Lower lobe of right lung (tissue), 2 donors: ENCODE measurements at places on chromosomes 11 and 22. TPM values are rescaled to one million over a fixed set of nuclear protein-coding genes. Genes with fewer than 3 reads are reported as not detected.
A peak's percentile ranks its signal among the peaks of the same experiment; 100 is the strongest.

DNA sequence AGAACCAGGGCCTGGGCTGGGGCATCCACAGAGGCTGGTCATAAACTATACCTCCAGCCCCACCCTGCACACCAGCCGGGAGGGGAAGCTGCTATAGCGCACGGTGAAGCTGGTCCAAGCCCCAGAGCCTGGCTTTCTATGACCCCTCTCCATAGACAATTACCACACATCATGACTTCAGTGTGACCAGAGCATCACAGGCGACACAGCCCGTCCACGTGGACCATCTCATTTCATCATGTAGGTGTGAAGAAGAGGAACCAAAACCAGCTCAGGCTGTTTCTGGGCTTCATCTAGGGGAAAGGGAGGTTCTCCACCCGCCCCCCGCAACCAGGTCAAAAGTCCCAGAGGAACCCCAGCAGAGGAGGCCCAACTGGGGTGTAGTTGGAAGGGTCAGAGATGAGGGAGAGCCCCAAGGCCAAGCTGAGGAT lies 3.0 kb downstream of the CXCR5 start:
- DNase-seq: no peak

DNA sequence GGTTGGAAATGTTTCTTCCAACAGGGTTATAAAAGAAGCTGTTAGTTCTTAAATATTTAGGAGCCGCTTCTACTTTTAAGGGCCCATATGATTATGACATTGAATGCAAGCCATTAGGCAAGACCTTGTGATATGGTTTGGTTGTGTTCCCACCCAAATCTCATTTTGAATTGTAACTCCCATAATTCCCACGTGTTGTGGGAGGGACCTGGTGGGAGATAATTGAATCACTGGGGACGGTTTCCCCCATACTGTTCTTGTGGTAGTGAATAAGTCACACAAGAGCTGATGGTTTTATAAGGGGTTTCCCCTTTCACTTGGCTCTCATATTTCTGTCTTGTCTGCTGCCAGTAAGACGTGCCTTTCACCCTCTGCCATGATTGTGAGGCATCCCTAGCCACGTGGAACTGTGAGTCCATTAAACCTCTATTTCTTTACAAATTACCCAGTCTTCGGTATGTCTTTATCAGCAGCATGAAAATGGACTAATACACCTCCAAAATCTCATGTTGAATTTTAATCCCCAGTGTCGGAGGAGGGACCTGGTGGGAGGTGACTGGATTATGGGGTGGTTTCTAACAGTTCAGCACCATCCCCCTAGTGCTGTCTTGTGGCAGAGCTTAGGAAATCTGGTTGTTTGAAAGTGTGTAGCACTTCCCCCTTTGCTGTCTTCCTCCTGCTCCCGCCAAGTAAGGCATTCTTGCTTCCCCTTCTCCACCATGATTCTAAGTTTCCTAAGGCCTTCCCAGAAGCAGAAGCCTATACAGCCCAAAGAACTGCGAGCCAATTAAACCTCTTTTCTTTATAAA lies 4.3 kb downstream of the CD59 start:
- no peak for DNase-seq

DNA sequence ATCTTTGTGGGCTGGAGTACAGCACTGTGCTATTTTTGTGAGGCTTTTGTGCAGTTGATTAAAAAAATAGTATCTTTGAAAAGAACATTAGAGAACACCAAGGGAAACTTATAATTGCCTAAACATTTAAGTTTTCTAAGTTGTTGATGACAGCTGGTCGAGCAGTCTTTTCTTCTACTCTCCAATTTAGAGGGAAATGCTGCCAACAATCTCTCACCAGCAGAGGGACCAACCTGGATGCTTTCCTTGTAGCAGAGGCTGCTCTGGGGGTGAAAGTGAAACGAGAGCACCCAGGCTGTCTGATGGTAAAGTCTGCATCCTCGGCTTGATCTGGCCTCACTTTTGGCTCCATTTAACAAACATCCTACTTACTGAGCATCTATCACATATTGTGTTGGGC lies 1286.5 kb upstream of the TENM4 start:
- DNase-seq: no peak

GRCh38 chr11:93238956-93239355 lies 41.2 kb upstream of the SLC36A4 start:
- DNase-seq: no peak

- DNase-seq: no peak
These were observed 3.7 kb downstream of the TSG101 start for GRCh38 chr11:18523084-18523483.

DNA sequence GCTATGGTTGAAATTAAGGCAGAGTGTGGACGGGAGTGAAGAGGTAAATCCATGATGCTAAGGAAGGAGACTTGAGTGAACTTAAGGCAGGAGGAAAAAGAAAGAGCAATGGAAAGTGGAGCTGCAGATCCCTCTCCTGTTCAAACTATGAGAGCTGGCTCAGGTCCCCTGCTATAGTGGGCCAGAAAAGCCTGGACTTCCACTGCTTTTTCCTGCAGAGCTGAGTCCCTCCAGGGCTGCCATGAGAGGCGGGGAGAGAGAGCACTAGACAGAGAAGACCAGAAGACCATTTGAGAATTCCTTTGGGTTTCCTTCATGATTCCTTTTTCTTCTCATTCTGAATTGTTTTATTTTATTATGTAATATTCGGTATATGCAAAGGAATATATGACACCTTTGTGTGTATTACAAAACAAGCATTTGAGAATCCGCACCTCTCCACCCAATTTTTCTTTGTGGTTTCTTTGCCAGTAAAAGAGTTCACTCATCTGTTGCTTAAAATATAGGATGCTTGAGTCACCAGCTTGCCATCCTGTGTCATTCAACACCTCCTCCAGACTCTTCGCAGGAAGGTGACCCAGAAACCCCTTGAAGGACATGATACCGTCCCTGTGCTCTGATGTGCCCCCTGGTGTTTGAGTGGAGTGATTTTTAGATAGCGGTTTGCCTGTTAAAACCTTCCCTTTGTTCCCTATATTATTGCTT lies 24.4 kb downstream of the SREBF2 start:
- no peak for DNase-seq

- DNase-seq: peak; percentile 55
These were observed 22.9 kb upstream of the A4GALT start for GRCh38 chr22:42743501-42743991.

DNA sequence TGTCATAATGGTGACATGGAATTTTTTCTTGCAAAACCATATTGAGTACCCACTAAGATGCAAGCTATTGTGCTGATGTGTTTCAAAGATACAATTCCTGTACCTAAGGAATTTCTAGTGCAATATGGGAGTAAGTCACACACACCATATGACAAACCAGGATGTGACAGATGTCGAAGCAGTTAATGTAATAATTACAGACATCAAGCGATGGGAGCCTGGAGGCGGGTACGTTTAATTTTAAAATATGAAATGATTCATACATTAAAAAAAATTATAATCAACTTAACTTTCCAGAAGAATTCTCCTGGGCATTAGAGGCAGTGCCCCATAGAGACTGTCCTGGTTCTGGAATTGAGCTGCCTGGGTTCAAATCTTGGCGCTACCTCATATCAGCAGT lies 6.0 kb downstream of the SYCE3 start:
- no peak for DNase-seq

DNA sequence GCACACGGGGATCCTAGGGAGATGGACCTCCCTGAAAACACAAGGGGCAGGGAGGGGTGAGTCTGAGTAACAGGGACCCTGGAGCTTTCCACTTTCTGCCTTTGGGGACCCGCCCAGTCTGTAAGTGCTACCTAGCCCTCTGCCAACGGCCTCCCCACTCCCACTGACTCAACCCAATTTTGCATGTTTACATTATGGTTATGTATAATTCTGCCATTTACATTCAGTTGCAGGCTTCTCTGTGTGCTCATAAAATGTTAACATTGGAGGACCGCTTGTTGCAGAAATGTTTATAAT lies 105.8 kb downstream of the DSCAML1 start:
- DNase-seq: no peak

PPP1CA gene
- 144 TPM for total RNA-seq

ANGPTL5 gene
- 0.71 TPM for total RNA-seq

OR51V1 gene
- total RNA-seq: not detected

DMC1 gene
- 0.97 TPM for total RNA-seq

OR8A1 gene
- total RNA-seq: not detected

CRYBB2 gene
- not detected for total RNA-seq

MMP1 gene
- 0.97 TPM for total RNA-seq

APOL3 gene
- total RNA-seq: 77.0 TPM

ARHGAP8 gene
- 18.2 TPM for total RNA-seq

SERHL2 gene
- total RNA-seq: 1.6 TPM
